ENCODE measurements at places on chromosomes 6 and 20.
A peak's percentile ranks its signal among the peaks of the same experiment; 100 is the strongest.

GRCh38 chr6:130971504-130971903, 91.5 kb downstream of the EPB41L2 start:
- DNase-seq = no peak

- DNase-seq = no peak
Observed at GRCh38 chr6:140758169-140758877, 1374.4 kb upstream of the GJE1 start.

GRCh38 chr6:75893058-75893775, 144.2 kb downstream of the MYO6 start:
- peak; percentile 74 for DNase-seq

GRCh38 chr6:4797587-4797986, 21.4 kb downstream of the CDYL start:
- no peak for DNase-seq

DNA sequence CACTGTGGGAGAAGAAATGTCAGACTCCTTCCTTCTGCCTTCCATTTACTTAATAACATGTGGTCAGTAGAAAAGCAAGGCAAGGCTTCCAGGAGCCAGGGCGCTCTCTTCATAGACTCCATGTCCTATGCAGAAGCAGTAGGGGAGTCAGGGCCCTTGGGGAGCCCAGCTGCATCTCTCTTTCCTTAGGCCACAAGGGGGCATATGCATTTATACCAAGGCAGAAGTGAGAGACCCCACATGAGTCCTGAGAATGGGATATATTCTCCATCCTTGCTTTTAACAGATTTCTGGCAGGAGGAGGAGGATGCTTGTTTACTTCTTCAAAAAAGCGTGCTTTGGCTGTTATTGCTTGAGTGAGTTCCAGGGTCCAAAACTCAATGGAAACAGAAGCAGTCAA, 198.5 kb downstream of the HIVEP2 start:
- DNase-seq = peak; percentile 39

DNA sequence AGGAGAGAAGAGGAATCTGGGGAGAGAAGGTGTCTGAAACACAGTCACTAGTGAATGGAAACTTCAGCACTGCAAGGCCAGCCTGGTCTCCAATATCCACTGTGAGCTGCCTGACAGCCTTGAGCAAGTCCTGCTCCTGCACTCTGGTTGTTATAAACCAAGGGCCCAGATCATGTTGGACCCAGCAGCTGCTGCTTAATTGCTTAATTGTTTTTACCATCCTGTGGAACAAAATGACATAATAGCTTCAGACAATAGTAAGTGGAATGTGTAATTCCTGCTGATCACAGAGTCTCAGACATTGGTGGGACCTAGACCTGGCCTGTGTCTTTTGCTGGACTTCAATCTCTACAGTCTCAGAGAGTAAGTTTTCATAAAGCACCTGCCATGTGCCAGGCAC, 833.7 kb downstream of the TFAP2A start:
- DNase-seq = no peak

DNA sequence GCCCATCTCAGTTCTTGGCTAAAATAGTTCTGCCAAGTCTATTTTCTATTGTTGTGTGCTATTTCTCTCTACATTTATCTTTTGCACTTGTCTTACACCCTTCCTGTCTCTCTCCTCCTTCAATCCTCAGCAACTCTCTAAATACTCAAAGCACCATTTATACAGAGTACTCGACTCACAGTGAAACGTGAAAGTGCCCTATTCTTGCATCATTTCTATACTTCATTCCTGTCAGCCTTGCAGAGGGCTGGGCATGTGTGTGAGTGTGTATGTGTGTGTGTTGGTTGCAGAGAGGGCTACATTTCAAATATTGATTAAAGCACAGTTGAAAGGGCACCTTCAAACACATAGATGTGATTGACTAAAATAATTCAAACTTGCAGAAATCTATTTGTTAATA, 373.2 kb upstream of the MANEA start:
- DNase-seq = no peak

DNA sequence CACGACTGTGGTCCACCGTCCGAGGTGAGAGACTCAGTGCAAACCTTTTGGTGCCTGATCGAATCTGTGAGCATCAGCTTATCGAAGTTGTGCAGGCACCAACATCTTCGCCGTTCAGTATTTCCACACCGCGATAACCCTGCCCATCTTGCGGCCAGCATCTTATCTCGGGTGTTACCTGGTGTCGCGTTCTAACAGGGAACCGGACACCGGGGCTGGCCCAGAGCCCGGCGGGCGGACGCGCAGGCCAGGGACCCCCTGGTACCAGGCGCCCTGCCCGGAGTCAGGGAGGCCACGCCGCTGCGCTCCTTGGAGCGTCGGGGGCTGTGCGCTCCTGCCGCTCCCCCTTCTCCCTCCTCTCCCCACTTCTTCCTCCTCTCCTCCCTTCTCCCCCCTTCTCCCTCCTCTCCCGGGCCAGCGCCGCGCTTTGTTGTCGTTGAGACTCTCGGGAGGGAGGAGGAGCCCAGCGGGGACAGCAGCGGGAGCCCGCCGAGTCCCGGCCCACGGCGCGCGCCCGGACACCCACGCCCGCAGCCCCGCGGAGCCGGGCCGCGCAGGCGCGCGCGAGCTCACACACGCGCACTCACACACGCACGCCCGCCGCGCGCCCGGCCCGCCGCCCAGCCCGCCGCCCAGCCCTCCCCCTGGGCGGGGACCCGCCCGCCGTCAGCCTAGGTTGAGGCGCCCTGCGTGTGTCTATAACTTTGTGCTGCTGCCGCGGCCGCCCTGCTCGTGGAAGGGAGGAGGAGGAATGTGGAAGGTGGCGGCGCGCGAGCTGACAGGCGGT, 1.4 kb upstream of the FOXO3 start:
- DNase-seq = peak; percentile 90

DNA sequence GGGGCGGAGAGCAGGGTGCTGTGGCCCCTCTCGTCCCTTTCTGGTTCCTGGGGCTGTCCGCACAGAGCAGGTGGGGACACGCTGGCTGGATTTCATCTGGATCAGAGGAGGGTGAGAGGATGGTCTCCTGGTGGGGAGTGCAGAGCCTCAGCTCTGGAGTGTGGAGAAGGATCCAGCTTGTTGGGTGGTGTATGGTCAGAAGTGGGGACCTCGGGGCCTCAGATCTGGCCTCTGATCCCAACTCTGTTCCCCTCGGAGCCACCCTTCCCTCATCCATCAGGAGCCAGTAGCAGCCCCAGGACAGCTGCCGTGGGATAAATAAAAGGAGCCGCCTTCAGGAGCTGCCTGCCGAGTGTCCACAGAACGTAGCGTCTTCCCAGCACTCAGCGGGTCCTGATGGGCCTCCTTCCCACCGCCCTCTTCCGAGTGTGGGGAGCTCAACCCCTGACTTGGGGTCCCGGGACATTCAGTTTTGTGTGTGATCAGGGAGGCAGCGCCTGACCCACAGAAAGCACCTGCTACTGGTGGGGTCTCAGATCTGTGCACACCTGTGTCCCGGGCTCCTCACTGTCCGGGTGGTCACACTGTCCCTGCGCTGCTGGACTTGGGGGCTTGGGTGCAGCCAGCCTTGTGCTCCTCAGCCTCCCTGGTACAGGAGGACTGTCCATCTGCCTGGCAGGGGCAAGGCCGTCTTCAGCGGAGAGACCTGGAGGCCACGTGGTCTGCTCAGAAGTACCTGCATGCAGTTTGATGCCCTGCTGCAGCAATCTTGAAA, 25.4 kb upstream of the BHLHE23 start:
- no peak for DNase-seq

DNA sequence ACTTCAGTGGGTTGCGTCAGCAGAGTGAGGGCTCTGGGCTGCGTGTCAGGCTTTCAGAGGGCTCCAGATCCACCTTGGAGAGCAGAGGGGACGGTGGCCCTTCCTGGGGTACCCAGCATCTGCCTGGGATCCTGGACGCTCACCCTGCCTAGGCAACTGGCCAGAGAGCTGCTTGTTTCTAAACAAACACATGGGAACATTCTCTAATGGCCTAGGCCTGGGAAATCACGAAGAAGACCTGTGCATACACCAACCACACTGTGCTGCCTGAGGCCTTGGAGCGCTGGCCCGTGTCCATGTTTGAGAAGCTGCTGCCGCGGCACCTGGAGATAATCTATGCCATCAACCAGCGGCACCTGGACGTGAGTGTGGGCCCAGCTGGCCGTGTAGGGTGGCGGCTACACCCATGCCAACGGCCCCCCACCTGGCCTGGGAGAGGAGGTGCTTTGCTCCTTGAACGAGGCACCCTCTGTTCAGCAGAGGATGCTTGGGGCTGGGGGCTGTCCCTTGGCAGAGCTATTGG, 32.2 kb downstream of the PYGB start:
- no peak for DNase-seq

DNA sequence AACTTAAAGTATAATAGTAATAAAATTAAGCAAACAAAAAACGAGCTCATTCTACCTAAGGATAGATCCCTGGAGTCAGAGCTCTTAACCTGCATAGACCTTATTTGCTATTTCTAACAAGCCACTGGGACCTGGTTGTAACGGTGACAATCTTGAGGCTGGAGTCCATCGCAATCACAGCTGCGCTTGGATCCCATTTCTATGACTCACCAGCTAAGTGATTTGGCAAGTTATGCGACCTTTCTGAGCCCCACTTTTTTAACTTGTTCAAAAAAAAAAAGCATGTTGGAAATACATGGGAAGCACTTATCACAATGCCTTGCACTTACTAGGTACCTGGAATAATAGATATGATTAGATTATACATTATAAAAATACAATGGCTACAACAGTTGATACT, 389.5 kb upstream of the CDH4 start:
- no peak for DNase-seq

DNA sequence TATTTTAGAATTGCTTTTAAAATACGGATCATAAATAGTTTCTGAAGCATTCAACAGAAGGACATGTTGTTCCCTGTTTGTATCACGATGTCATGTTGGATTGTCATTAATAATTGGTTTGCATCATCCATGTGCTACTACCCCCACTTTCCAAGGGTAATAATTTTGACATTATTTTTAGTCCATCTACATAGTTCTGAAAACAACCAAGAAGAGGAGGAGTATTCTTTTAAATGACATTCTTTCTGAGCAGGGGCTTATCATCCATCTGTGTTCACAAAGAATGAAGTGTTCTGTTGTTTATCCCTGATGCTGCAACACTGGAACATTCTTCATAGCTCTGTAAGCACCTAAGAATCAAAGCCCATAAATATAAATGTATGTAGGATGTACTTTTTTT, 151.0 kb upstream of the CITED2 start:
- DNase-seq = peak; percentile 63

DNA sequence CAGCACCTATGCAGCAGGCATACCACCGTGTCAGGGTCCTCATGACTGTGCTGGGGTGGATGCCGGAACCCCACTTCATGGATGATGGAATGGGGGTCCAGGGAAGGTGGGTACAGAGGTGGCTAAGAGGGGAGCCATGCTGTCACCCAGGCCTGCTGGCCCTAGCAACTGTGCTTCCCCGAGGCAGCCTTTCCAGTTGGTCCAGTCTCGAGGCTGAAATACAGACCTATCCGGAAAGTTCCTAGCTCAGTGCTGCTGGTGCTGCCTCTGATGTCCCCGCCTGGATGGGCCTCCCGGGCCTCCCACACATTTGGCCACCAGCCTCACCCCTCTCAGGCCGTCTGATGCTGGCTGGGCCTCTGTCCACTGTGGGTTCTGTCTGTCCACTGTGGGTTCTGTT, 17.4 kb downstream of the SIRPA start:
- DNase-seq = no peak

- peak; percentile 50 for DNase-seq
Observed at GRCh38 chr6:31356216-31356945, 598 bp downstream of the HLA-B start.

DNA sequence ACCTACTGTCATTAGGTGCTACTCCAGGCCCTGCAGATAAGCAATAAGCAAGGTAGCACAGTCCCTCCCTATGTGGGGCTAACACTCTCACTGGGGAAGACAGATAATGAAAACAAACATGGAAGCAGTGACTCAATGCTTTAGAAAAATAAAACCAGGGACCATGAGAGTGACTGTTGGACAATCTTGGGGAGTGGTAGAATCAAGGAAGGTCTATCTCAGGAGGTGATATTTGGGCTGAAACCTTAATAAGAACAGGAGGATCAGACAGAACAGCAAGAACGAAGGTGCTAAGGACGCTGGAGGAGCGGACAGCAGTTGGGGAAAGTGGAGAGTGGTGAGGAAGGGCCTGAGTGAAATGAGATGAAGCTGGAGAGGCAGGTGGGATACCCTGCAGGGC, 58.2 kb downstream of the BANF2 start:
- DNase-seq = no peak

DNA sequence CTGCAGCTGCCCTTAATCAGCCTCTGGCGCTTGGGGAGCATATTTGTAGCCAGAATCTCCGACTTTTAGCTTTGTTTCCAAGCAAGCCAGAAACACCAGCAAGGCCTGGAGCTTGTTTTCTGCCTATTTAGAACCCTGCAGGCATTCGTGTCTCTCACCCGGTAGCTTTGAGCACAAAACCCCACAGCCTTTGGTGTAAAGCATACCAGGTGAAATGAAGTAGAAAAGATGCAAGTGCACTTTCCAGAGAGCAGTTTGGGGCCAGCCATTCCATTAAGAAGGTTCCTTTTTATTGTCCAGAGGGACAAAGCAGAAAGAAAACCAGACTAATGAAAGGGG, 736 bp downstream of the FAM217B start:
- DNase-seq = no peak

GRCh38 chr6:121600389-121601168, 165.1 kb downstream of the GJA1 start:
- DNase-seq = no peak

- DNase-seq = no peak
Observed at GRCh38 chr6:140957386-140957785, 1175.3 kb upstream of the GJE1 start.

DNA sequence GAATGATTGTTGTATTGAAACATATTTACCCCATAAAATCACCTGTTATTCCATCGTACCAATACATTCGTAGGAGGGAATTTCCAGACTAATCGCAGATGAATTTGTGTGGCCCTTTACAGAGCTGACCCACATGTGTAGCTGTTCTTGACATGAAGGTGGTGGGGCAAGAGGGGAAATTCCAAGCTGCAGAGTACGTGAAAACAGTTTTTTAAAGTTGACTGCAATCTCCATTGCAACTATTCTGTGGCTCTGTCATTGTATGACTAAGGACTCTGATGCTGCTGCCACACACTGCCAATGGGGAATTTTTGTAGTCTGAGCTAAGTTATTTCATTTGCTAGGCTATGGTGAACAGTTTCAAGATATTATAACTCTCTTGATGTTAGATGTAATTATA, 46.4 kb upstream of the ADTRP start:
- DNase-seq = peak; percentile 30

Measured in EH (cell line).